CD4-positive, alpha-beta T cell treated with Interleukin-17A for 4 hours (primary cell): ENCODE measurements at places on chromosomes 4 and X.

DNA sequence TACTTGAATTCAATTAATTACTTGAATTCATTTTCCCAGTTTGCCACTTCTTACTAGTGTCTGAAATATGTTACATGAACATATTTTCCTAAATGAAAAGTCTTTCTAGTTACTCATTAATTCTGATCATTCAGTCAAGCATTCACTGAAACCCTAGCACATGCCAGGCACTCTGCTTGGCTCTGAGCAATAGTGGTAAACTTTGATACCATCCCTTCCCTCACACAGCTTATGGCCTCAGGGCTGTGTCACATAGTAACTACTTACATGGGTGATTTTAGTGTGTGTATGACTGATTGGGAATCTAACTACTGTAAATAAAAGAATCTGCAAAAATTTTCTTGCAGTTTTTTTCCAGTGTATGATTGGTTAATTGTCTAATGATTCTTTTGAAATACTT is 32.7 kb downstream of the METAP1 start:
- DNase-seq, result no peak

- DNase-seq, result peak; percentile 25
Observed at GRCh38 chr4:108355902-108356535, 187.3 kb upstream of the LEF1 start.

- DNase-seq, result peak; percentile 65
Observed at GRCh38 chrX:12970691-12971202, 4.2 kb upstream of the TMSB4X start.

DNA sequence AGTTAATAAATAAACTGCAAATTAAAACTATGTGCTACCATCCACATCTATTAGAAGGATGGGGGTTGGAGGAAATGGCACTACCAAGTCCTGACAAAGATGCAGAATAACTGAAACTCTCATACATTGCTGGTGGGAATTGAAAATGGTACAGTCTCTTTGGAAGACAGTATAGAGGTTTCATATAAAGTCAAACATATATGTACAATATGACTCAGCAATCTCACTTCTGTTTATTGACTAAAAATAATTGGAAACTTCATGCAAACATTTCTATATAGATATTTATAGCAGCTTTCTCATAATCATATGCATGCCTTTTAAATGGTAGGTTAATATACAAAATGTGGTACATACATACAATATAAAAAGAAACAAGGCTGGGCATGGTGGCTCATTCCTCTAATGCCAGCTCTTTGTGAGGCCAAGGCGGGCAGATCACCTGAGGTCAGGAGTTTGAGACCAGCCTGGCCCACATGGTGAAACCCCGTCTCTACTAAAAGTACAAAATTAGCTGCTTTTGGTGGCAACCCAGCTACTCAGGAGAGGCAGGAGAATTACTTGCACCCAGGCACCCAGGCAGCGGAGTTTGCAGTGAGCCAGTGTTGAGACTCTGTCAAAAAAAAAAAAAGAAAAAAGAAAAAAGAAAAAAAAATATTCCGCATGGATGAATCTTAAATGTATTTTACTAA is 225.0 kb upstream of the CXXC4 start:
- no peak for DNase-seq

- DNase-seq, result no peak
Observed at GRCh38 chr4:113561092-113561491, 200.4 kb downstream of the CAMK2D start.

GRCh38 chr4:70544279-70544868 is 26.0 kb downstream of the AMTN start:
- no peak for DNase-seq

DNA sequence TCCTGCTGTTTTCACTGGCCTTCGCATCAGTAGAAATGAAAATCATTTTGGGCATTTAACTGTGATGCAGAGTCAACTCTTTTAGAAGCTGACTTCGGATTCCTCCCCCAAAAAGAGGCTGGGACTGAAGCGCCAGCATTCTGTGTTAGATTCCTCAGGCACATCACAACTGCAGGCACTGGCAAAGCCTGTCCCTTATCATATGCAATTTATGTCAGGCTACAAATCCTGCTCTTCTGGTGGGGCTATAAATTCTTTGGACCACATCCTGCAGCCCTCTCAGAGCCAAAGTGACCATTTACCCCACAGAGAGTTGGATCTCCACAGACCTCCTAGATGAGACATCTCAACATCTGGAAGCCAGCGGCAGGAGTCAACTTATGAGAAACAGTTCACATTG is 138.4 kb downstream of the CBR4 start:
- no peak for DNase-seq

DNA sequence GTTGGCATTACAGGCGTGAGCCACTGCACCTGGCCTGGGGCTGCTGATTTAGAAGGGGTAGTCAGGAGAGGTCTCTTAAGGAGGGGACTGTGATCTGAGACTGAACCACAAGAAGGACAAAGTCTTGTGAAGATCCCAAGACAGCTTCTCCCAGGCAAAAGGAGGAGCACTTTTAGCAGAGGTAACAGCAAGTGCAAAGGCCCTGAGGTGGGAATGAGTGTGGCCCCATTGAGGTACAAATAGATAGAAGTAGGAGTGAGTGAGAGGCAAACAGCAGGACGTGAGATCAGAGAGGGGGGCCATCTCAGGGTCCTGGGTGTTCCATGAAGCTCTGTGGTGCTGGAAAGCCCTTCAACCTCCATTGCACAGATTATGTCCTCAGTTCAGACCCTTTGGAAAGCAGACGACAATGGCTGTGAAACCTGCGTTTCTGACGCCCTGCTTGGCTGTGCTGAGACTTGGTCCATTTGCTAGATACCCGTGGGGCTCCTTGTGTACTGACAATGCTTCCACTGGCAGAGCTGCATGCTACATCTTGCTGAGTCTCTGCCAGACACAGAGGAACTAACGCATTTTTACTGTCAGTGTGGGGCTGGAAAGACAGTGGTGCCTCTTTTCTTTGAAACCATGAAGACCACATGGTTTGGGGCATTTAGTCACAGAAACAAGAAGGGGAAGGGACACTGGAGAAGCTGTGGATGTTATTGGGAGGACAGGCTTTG is 1.3 kb upstream of the CCKAR start:
- DNase-seq, result no peak

GRCh38 chrX:9866633-9867032 is 80.4 kb downstream of the SHROOM2 start:
- DNase-seq, result no peak

DNA sequence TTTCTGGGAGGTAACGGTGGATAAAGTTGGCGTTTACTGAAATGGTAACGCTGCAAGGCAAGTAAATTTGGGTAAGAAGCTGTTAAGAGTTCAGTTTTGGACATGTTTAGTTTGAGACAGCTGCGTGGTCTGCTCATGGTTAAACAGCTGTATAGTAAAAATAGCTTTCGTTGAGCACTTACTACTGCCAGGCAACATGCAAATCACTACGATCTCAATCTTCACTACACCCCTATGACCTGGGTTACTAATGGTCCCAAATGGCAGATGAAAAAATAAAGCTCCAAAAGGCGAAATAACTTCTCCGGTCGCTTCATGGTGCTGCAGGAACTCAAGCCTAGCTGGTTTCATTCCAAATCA is 22.2 kb downstream of the FABP2 start:
- no peak for DNase-seq

DNA sequence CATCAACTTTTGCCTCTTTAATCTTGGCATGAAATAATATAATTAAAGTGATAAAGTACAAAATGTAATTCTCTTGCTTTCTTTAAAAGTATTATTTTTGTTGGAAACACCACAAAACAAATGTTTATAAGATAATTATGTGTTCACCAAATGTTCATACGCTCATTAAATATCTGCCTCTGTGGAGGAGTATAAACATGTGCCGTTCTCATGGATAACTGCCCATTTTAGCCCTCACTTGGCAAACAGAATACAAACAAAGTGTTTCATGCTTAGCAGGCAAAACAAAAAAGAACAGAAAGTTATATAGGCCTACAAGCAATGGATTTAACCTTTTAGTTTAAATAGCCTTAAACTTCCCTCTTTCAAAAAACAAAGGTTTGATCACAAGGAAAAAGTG is 800.5 kb upstream of the DIAPH2 start:
- DNase-seq, result no peak

DNA sequence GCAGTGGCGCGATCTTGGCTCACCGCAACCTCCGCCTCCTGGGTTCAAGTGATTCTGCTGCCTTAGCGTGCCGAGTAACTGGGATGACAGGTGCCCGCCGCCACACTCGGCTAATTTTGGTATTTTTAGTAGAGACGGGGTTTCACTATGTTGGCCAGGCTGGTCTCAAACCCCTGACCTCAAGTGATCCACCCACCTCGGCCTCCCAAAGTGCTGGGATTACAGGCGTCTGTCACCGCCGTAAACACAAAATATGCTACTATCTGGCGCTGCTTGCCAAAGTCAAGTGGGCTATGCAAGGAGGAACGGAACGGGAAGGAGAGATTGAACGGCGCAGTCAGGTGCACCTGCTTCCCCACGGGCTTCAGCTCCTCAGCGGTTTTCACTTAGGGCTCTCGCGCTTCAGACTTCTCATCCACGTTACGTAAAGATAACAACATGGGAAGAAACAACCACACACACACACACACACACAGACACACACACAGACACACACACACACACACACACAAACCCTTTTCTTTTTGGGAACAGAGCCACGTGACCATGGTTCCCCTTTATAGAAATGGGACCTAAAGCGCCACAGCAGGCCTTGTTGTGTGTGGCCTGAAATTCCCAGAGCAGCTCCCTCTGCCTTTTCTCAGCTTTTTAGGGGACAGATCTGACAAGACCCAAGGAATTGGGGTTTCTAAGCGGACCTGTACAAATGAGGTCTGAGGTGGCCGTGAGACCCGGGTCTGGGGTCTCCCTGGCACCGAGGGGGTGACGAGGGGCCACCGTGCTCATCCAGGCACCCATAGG is 1.5 kb downstream of the P2RY8 start:
- DNase-seq, result peak; percentile 57

GRCh38 chr4:101345596-101346350 is 1.6 kb downstream of the PPP3CA start:
- DNase-seq, result peak; percentile 69

DNA sequence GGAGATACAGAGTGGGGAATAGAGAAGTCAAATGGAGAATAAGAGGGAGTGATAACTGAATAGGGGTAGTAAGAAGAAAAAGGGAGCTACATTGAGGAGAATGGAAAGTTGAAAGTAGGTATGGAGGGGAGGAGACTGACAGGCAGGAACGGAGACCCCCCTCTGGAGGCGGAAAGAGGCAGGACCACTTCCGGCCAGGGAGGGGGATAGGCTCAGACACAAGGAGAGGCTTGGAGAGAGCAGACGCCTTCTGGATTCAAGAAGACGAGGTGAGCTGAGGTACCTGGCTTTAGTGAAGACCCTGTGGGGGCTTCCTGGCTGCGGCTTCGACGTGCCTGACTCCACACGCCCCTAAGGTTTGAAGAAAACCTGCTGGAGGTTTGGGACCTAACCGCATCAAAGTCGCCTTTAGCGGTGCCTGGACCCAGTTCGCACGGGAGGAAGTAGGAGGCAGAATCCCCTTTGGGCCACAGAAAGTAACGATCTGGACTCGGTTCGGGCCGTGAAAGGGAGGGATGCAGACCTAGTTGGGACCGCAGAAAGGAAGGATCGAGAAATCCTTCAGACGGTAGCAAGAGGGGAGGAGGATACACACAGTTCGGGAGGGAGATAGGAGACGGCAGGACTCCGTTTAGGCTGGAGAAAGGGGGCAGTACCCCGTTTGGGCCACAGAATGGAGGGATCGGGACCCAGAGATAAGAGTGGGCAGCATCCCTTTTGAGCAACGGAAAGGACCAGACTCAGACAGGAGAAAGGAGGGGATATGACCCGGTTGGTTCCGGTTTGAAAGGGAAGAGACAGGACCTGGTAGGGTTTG is at the start of gene TRO:
TRO (plus strand) TSS at position 215 of the 817 bp plus-strand sequence. CDS start 1,423 bp downstream, outside the sequence.
- DNase-seq, result peak; percentile 33

- no peak for DNase-seq
Observed at GRCh38 chr4:62816566-62816965, 1592.7 kb downstream of the TECRL start.

DNA sequence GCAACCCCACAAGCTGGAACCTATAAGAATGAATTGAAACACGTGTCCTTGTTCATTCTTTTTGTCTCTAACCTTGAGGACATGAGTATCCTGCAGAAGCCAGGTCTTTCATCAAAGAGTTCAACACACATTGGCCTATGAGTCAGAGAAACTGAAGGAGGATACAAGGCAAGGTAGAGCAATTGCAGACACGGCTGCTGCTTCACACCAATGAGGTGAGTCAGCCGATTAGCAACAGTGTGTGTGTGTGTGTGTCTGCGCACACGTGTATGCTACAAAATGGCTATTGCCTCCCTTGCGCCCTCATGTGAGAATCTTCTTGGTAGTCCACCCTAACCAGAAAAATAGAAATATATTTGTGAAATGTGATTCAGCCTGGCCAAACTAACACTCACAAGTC is 1477.7 kb upstream of the IGFBP7 start:
- no peak for DNase-seq

DNA sequence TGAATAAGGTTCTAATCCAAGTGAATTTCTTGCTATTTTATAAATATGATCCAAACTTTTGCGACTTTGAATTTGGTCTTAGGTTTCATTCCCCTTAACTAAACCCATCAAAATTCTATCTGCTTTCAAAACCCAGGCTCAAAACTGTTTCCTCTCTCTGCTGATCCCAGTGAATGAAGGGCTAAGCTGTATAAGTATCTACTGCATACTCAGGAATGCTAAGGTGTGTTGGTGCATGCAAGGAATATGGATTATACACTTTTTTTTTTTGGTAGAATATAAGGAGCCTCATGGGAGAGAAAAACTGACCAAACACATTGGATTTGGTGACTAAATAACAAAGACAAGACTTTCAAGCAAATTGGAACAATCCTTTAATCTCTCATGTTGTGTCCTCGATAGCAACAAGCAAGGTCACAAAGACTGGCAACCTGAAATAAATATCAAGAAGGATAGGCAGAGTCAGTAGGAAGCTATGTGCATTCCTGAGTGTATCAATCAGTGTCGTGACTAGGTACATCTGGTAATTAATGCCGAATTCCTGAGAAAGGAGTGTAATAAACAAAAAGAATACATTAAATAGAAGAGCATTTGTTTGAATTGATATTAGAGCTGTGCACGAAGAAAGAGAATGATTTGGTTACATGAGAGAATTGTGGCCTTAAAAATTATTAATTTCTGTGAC is 74.3 kb upstream of the KCTD8 start:
- DNase-seq, result no peak

GRCh38 chr4:81577392-81577791 is 105.7 kb upstream of the RASGEF1B start:
- no peak for DNase-seq

DNA sequence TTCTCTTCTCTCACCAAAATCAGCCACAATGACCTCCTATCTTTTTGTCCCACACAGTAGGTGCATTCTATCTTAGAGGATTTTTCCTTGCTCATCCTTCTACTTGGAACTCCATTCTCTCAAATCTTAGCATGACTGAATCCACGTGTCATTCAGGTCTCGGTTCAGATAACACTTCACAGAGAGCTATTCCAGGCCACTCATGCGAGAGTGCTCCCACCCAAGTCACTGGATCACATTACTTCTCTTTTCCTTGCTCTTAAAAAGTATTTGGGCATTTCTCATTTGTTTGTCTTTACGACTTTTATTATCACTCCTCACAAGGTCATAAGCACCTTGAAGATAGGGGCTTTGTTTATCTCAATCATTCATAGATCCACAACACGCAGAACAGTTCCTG is 647.5 kb upstream of the TENM3 start:
- DNase-seq, result no peak

- no peak for DNase-seq
Observed at GRCh38 chr4:111198446-111198845, 575.6 kb upstream of the PITX2 start.
